ENCODE measurements at places on chromosomes 13 and 19.

DNA sequence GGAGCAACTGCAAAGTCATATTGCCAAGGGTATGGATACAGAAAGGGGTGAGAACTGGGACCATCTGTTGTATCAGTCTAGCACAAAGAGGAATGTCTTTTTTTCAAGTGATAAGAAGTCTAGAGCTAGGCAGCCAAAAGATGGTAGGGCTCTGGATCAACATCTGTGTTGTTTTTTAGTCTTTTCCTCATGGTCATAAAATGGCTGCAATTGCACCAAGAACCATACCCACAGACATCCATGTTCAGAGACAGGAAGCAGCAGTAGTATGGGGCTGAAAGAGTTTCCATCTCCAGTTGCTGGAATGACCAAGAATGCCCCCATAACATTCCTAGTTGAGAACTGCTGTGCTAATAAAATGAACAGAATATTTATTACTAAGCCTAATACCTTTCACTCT lies 25.6 kb downstream of the KCNC3 start:
- no peak for DNase-seq

GRCh38 chr13:108249150-108249549 lies 20.4 kb upstream of the TNFSF13B start:
- no peak for DNase-seq

DNA sequence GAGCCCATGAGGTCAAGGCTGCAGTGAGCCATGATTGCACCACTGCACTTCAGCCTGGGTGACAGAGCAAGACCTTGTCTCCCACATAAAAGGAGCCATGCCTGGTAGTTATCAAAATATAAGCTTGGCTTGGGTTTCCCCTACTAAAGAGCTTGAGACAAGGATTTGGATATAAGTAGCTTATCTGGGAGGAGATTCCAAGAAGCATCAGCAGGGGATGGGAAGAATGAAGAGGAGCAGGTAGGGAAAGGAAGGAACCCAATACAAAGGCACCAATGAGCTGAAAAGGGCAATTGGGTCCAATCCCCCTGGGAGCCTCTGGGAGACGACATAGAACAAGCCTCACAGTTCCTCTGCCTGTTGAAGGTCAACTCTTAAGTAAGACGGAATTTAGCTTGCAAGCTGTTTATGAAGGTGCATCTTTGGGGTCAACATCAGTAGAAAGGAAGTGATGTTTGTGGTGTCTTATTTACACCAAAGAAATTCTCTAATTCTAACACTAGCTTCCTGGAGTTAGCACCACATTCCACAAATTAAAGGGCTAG lies 7.4 kb upstream of the CLEC4G start:
- no peak for DNase-seq

GRCh38 chr19:46624958-46625661 lies at the start of gene PTGIR:
Gene PTGIR, minus strand, starts transcription at chr19:46625089. Its CDS starts 864 bp downstream, at chr19:46624225.
- DNase-seq = no peak

DNA sequence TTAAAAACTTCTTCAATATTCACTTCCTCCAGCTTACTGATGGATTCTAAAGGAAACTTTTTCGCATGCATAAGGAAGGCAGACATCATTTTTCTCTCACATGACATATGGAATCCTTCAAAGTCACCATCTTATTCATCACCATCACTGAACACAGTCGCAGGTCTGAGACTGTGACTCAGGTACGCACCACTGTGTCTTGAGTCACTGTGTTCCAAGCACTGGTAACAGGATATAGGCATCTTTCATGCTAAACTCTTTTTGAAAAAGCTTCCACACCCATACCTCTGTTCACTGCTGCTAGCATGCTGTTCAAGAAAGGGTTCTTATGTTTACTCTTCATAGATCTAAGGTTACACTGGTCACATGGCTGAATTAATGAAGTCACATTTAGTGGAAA lies 67.0 kb upstream of the SIAH3 start:
- no peak for DNase-seq

DNA sequence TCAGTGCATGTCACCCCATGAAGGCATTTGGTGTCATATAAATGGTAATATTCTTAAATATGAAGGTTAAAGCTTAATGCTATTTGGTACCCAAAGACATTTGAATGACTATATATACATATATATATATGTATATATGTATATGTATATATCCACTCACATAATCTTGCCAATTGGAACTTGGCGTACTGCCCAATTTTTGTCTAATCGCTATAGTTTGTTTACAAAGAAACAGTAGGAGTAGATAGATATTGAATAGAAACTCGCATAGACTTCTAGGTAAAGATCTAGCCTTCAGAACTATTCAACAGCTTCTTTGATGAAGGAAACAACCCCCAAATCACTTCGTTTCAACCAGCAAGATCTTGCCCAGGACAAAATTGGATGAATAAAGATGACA lies 24.1 kb downstream of the KLF5 start:
- DNase-seq = no peak

- no peak for DNase-seq
Measured at GRCh38 chr19:588741-589692, 664 bp upstream of the HCN2 start.

GRCh38 chr13:43730642-43731041 lies 56.1 kb downstream of the ENOX1 start:
- DNase-seq = no peak

DNA sequence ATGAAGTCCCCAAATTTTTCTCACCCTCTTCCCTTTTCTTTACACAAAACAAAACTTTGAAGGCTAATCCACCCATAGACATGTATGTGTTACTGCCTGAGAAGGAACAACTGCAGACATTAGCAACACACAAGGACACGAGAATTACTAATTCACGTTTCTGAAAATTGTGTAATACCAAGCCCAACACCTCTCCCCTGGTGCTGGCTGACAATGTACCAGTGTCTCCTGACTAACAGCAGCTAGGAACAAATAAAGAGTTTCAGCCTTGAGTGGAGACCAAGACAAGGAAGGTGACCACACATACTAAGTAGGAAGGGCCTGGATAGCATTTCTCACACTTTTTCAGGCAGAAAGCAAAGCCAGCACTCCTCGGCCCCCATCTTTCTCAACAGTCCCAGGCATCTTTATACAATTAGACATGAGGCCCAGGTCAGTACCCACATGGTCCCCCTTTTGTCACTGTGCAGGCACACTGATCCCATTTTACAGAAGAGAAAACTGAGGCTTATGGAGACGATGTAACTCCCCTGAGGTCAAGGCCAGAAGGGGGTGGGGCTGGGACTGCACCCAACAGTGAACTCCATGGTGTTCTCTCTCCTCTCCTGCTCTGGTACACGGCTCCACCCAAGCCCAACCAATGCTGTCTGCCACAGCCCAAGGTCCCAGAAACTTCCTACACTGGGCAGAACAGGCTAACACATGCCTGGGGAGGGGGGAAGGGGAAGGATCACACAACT lies 8.7 kb downstream of the BRD4 start:
- DNase-seq = no peak

DNA sequence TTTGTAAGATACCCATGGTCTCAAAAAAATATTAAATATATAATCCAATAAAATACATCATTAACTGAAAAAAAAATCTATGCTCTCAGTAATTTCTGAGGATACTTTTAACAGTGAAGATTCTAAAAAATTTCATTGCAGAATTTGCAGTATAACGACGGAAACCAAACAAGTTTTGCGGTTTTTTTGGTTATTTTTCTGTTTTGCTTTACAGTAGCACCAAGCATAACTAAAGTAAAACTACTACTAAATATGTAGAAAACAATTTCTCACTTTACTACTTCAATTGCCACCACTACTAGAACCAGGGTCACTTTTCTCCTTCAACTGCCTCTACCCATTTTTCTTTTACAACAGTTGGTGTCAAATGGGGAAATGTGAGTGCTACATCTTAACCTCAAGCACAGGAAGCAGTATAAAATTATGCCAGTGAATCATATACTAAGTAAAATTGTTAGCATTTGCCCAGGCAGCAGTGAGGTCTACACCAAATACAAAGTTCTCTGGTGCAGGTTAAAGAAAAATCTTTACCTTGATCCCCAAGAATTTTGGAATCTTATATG lies 24.1 kb downstream of the MICU2 start:
- no peak for DNase-seq

DNA sequence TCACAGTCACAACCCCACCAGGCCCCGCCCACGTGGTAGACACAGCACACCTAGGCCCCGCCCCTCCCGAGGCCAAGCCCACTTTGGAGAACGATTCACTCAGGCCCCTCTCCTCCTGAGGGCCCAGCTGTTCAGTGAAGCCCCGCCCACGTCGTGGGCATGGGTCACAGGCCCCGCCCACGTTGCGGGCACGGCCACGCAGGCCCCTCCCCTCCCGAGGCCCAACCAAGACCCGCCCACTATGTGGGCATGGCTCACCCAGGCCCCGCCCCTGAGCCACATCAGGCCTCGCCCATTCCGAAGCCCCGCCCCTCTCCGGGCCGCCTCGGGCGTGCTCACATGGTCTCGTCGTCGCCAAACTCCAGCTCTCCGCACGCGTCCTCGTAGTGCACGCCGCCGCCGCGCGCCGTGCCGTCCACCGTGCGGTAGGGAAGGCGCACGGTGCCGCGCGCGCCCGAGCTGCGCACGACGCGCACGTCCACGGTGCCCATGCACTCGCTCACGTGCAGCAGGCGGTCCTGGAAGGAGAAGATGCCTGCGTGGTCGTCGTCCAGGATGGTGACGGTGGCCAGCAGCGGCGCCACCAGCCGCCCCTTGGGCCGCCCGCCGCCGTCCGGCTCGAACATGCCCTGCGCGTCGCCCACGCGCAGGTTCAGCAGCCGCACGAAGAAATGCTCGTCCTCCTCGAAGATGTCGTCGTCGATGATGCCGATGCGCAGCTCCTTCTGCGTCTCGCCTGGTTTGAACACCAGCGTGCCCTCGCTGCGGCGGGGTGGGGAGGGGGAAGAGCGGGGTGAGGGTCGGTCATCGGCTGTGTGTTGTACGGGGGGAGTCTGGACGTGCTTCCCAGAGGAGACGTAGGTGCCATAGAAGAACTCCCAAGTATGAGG lies 24.0 kb downstream of the SLC8A2 start:
- DNase-seq = no peak

DNA sequence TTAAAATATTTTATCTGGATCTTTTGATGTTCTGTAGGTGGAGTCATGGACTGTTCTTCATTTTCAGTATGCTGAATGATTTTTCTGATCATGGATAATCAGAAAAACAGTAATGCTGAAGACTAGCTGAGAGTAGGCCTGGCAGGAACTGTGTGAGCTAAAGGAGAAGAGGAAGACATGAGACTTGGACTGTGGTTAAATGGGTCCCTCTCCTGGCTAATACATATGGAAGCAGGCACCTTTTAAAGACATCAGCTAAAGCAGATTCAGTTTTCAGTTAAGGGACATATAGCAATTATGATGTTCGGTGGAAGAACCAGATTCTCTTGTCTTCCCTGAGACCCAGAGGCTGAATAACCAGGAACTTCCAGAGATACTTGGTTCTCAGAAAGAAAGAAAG lies 169.4 kb downstream of the OLFM4 start:
- no peak for DNase-seq

GRCh38 chr13:50390503-50391248 lies 375.4 kb downstream of the KCNRG start:
- DNase-seq = no peak

- no peak for DNase-seq
Measured at GRCh38 chr13:42392716-42393572, 121.0 kb downstream of the AKAP11 start.

- no peak for DNase-seq
Measured at GRCh38 chr13:78521091-78521490, 82.3 kb downstream of the POU4F1 start.

DNA sequence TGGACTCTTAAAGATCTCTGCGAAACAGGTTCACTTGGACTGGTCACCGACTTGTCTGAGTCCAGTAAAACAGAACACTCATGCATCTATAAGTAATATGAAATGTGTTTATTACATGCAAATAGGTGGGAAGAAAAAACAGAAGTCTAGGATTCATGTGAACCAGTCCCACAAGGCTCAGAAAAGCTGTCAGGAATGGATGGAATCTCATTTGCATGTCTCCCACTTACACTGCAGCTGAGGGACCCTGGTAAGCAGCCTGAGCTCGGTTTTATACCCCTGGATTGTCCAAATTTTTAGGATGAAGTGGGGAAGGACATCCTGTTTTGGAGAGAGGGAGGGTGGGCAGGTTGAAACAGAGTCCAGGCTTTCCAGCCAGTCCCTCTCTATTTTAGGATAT lies 1545.1 kb upstream of the PCDH20 start:
- DNase-seq = no peak

DNA sequence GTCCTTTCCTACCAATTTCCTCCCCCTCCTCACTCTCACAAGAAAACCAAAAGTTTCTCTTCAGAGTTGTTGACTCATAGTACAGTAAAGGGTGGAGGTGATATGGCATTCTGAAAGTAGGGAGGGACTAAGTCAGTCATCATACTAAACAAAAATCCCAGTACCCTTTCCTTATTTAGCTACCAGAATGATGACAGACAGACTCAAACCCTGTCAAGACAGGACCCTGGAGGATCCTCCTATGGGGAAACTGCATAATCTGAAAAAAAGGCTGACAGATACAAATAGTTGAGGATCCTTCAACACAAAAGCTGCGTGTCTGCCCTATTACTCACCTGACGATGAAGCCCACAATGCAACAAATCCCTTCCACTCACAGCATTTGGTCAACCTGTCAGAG lies 55.5 kb downstream of the CYSLTR2 start:
- no peak for DNase-seq

- DNase-seq = no peak
Measured at GRCh38 chr19:28977826-28978225, 235.1 kb downstream of the UQCRFS1 start.

DNA sequence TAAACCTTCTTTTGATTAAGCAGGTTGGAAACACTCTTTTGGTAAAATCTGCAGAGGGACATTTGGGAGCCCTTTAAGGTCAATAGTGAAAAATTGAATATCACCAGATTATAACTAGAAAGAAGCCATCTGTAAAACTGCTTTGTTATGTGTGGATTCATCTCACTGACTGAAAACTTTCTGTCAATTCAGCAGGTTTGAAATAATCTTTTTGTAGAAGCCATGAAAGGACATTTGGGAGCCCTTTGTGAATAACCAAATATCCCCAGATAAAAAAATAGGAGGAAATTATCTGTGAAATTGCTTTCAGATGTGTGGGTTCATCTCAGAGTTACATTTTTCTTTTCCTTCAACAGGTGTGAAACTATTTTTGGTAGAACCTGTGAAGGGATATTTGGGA lies 1690.7 kb downstream of the UQCRFS1 start:
- no peak for DNase-seq

GRCh38 chr13:40063703-40064102 lies 408.2 kb downstream of the COG6 start:
- no peak for DNase-seq

DNA sequence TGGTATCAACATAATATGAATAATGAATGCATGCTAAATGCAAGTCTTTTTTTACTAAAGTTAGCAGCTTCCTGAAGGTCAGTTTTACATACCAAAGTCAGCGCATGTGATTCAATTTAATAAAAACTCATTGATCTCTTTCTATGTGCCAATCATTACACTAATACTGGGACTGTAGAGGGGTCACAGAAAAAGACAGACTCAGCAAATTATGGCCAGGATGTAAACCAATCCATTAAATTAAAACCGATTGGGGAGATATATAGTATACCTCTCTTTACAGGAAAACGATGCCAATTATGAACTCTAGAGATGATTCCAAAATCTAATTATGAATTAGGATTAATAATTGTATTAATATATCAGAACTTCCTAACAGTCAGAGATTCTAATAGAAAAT lies 624.4 kb upstream of the PCDH20 start:
- no peak for DNase-seq

All from stimulated activated CD4-positive, alpha-beta T cell treated with anti-CD3 and anti-CD28 coated beads, TNF-alpha, amount 100 ng/mL, for 1 hour (primary cell).